Amygdala (tissue), 56 donors: ENCODE measurements at places on chromosomes 1 and 21.

DNA sequence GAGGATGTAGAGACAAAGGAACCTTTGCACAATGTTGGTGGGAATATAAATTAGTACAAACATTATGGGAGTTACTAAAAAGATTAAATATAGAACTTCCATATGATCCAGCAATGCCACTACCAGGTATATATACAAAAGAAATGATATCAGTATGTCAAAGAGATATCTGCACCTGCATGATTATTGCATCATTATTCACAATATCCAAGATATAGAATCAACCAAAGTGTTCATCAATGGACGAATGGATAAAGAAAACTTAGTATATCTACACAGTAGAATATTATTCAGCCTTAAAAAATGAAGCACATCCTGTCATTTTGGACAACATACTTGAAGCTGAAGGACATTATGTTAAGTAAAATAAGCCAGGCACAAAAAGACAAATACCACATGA, 61.8 kb upstream of the USH2A start:
- DNase-seq, result no peak

GRCh38 chr1:111821121-111821745, 65.5 kb downstream of the DDX20 start:
- DNase-seq, result no peak

GRCh38 chr1:151124763-151125403, 21.5 kb downstream of the SEMA6C start:
- no peak for DNase-seq

DNA sequence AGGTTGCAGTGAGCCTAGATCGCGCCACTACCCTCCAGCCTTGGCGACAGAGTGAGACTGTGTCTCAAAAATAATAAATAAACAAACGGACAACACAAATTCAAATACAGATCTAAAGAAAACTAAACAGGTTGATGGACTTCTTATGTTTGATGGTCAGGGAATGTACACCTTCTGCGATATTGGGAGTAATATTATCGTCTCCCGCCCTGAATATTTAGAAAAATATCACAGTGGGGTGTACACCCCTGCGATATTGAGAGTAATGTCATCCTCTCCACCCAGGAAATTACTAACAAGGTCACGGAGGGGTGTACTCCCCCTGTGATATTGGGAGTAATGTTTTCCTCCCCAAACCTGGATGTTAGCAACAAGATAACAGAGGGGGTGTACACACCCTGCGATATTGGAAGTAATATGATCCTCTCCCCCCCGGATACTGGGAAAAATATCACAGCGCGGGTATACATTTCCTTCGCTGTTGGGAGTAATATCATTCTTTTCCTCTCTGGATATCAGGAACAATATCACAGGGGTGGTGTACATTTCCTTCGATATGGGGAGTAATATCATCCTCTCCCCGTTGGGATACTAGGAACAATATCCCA, 1.4 kb upstream of the CFAP298 start:
- DNase-seq, result no peak

- peak; percentile 5 for DNase-seq
These were observed 50.2 kb downstream of the PRDX6 start for GRCh38 chr1:173527151-173527826.

DNA sequence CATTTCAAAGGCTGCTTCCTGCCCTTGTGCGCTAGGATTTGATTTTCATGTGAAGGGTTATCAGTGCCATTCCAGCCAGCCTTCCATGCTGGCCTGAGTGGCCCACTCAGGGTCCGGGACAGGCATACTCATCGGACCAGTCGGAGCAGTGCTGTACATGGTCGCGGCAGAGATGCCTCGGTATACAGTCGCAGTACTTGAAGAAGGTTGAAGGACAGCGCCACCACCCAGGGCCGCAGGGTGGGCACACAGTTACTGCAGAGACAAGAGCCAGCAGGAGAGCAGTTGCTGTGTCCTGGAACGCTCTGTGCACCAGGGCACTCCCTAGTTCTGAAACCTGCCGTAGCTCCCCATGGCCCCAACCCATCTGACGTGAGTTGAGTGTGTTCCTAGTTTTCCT, 9.1 kb downstream of the LDLRAD1 start:
- DNase-seq, result no peak

- DNase-seq, result peak; percentile 87
These were observed at the start of gene S100B for GRCh38 chr21:46604975-46605766. TSS of gene S100B (minus strand) at chr21:46605082. CDS start at chr21:46602415, 2,667 bp downstream.
